SJSA1 (cell line): ENCODE measurements at places on chromosomes 16 and 17.

DNA sequence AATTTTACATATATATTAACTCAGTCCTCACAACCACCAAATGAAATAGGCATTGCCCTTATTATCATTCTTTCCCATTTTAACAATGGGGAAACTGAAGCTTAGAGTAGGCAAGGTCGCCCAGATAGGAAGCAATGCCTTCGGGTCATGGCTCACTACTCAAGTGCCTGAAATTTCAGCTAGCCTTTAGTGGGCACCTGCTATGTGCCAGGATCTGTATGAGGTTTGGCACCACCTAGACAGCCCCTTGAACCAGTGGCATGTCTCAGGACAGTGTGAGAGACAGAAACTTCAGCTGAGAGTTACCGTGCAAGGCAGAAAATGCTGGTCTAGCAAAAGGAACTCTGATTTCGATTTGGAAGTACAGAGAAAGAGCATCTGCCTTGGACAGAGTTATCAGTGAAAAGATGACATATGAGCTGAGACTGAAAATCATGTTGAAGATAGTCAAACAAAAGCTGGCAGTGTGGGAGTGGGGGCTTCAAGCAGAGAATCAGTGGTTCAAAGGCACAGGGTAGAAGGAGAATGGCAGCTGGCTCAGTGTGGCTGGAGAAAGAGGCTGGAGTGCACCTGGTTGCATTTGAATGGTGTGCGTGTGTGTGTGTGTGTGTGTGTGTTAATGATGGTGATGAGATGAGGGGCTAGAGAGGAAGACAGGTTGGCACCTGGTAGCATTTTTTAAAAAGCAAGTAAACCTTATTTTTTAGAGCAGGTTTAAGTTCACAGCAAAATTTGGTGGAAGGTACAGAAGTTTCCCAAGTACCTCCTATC lies 29.1 kb downstream of the CDH13 start:
- DNase-seq, result no peak

- no peak for DNase-seq
Observed at GRCh38 chr16:56388209-56388608, 37.1 kb downstream of the AMFR start.

- DNase-seq, result no peak
Observed at GRCh38 chr16:5073279-5073629, 1.6 kb downstream of the ALG1 start.

- peak; percentile 30 for DNase-seq
Observed at GRCh38 chr17:66687570-66688284, 147.2 kb upstream of the CACNG5 start.

GRCh38 chr17:63181856-63182255 lies 215.8 kb downstream of the TANC2 start:
- DNase-seq, result no peak

DNA sequence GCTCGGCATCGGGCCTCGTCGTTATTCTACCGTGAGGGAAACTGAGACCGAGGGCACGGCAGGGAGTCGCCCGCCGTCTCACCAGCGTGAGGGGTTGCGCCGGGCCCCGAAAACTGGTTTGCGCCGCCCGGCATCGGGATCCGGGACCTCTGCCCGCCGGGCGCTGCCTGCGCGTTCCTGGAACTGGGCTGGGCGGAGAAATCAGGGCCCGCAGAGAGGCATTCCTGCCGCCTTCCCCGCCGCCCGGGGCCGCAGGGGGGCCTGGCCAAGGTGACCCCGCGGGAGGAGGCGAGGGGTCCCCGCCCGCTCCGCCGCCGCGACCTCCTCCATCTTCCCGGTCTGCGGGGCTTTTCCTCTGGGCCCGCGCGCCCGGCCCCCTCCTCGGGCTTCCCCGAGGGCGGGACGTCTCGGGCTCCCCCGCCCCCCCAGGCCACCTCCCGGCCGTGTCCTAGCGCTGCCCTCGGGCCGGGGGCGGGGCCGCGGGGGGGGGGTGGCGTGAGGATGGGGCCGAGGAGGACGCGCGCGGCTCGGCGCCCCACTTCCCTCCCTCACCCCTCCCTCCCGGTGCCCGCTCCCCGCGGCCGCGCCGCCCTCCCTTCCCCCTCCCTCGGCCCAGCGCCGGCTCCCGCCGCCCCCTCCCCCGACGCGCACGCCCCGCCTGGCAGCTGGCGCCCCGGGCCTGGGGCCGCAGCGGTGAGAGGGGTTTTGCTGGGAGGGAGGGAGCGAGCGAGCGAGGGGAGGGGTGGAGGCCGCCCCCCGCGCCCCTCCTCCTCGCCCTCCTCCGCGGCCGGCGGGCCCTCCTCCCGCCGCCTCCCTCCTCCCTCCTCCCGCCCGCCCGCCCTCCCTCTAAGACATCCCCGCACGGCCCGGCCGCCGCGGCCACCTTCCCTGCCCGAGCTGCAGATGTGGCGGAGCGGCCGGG lies at the start of gene GLIS2:
Gene GLIS2 (plus strand): TSS at position 882 of the 922 bp plus-strand sequence. CDS start 16,214 bp downstream, outside the sequence.
- DNase-seq, result peak; percentile 70

GRCh38 chr17:50766222-50767023 lies 895 bp downstream of the ANKRD40CL start:
- DNase-seq, result peak; percentile 40

DNA sequence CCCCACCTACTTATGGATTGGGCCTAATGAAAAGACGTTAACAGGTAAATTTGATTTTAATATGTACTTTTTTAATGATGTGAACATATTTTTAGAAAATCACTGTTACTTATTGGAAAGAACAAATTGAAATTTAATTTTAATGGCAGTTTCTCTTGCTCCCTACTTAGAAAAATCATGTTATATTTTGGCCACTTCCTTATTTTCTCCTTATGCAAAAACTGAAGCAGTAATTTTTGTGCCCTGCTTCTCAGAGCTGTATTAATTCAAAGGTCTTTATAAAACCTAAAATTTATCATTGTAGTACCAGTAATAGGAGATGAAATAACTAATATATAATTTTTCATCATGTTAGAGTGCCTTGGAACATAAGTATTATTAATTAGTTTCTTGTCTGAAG lies 2.8 kb downstream of the ZPBP2 start:
- DNase-seq, result no peak

GRCh38 chr16:87860553-87861299 lies 8.6 kb downstream of the SLC7A5 start:
- DNase-seq, result peak; percentile 100

DNA sequence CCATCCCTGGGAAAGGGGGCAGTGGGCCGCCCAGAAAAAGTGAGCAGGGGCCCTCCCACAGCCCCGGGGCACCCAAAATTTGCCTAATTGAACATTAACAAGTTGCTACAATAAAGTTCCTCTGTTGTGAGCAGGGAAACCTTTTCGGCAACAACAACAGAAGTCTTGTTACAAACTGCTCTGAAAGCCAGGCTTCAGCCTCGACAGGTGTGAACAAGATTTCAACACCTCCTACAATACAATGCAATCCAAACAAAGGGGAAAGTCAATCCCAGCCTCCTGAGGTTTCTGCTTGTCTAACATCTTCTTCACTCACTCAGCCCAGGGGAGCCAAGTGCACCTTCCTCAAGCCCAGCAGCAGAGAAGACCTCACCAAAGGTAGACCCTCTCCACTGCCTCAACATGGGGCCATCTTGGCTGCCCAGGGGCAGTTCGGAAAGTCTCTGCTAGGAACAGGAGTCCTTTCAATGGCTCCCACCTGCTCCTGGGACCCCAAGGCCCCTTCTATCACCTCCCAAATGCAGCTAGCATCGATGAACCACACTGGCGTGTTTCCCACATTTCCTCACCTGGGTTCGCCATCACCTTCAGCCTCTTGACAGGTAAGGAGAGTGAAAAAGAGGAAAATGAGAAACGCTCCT lies 19.1 kb downstream of the ZFHX3 start:
- DNase-seq, result no peak

- DNase-seq, result no peak
Observed at GRCh38 chr16:88471115-88471514, 18.0 kb downstream of the ZFPM1 start.

DNA sequence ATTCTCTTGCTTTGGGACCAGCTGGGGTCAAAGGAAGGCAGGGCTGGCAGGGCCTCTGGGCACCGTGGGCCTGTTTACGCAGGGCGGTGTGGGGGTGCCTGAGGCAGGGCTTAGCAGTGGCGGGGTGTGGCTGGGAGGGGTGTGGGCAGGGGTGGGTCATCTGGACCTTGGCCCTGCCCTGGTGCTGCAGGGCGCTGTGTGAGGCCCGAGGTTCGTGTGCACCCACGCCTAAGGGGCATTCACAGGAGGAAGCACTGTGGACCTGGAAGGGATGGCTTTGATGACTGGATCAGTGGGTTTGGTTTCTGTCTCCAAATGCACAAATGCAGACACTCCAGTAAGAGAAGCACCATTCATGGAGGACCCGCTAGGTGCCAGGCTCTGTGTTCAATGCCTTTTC lies 37.3 kb downstream of the BCO1 start:
- DNase-seq, result no peak

DNA sequence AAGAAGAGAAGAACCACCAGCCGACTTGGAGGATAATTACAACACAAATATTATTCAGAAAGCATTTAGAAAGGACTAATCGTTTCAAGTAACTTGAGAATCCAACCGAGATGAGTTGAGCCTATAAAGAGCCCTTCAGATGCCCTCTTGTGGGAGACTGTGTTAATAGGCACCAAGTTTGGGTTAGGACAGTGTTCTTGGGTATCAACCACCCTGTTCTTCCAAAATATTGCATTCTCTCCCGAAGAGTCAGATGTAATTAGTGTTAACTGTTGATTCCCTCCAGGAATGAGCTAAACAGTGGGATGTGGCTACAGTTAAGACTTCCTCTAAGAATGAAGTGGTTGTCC lies 87.8 kb upstream of the NOL11 start:
- DNase-seq, result peak; percentile 32

GRCh38 chr16:84985079-84986065 lies 26.0 kb downstream of the ZDHHC7 start:
- DNase-seq, result peak; percentile 60

GRCh38 chr17:45789874-45790273 lies 5.8 kb downstream of the CRHR1 start:
- DNase-seq, result no peak

GRCh38 chr16:22900863-22901262 lies 86.9 kb downstream of the HS3ST2 start:
- no peak for DNase-seq

DNA sequence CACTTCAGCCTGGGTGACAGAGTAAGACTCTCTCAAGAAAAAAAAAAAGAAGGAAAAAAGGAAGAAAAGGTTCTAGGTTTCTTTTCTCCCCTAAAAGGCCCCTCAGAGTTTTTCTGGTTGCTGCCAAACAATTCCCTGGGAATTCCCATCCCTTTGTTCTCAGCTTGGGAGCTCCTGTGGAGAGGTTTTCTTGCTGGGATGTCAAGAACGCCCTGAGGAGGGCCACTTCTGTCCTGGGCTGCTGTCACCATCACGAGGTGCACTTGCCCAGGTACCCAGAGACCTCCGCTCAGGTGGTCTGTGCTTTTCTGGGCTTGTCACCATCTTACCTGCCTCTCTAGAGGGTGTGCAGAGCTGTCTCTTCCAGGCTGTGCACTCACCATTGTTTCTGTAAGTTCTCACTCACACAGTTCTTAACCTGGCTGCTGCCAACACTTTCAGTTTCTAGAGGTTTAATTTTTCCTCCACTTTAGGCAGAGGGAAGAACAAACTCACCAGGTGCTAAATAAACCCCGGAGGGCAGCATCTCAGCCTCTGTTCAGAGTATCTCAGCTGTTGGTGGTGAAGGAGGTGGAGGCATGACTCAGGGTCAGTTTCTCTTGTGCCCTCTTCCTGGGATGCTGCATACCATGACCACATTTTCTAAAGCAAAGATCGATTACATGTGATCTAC lies 2.4 kb upstream of the COX6A2 start:
- no peak for DNase-seq

GRCh38 chr17:40551879-40552768 lies 13.1 kb downstream of the CCR7 start:
- DNase-seq, result peak; percentile 76
